ENCODE measurements at places on chromosomes 2 and 18. TPM values are rescaled to one million over a fixed set of nuclear protein-coding genes. Genes with fewer than 3 reads are reported as not detected.

DNA sequence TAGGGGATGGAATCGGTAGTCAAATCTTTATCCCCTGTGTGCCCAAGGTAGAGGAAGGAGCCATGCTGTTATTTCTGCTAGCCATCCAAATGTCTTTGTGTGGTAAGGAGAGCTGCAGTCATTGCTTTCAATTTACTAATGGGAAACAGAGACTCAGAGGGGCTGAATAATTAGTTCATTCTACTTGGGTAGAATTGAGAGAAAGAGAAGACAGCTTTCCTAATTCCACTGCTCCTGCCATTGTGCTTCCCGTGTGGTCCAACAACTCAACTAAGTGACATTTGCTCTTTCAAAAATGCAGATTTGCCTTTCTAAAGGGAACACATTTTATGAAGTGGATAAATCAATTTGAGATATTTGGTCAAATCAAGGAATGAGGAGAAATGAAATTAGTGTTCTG lies 136.1 kb downstream of the AQP4 start:
- DNase-seq: no peak

DNA sequence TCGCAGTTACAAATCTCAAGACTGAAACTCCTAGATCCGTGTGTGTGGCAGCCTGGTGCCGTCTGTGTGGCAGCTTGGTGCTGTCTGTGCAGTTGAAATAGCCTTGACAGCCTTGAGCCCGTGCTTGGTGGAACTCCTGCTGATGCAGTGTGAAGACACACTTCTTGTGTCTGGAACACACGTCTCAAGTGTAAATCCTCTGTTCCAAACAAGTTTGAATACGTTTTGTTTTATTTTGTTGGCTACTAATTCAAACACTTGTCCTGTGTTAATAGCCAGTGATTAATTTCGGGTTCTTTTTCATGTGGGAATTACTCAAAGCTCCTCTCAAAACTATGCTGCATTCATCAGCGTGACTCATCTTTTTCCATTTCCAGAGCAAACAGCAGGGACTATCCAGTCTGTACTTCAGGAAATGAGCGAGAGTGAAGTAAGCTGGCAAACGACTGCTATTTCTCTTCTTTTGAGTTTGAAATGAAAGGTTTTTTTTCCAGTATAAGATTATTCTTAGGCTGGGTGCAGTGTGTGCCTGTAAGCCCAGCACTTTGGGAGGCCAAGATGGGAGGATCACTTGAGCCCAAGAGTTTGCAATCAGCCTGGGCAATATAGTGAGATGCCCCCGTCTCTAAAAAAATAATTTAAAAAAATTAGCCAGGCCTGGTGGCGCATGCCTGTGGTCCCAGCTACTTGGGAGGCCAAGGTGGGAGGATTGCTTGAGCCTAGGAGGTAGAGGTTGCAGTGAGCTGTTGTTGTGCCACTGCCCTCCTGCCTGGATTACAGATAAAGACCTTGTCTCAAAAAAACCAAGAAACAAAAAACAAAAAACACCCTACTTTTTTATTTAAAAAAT lies 152.9 kb downstream of the SPP2 start:
- no peak for DNase-seq

DNA sequence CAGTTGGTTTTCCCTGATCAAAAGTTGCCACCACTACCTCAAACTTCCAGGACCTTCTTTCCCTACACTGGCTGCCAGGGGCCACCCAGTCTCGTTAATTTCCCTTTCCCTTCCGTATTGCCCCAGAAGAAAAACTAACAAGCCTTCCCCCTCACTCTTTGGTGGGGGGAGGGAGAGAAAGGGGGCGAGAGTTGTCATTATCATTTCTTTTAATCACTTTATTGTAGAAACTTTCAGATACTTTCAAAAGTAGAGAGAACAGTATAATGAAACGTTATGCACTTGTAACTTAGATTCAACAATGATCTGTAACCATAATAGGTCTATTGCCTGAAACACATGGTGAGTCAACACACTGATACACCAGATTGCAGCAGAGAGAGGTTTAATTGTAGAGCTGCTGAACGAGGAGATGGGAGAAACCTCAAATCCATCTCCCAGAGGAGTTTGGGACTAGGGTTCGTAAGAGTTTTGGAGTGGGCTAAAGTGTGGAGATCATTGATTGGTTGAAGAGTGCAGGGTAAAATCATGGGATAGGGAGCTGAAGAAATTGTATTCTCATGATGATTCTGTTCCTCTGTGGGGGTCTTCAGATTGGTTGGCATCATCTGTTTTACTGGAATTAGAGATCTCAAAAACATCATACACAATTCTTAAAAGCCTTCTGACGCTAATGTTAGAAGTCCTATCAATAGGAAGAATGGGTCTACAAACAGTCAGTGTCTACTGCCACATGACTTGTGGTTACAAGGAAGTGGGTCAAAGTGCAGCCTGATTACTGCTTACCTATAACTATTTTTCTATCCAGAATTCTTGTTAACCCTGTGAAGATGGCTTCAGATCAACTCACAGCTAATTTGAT lies 2.6 kb upstream of the RNF149 start:
- DNase-seq: peak; percentile 71

GRCh38 chr18:36761186-36761698 lies 67.6 kb downstream of the TPGS2 start:
- DNase-seq: no peak

ATOH8 gene
- 2.8 TPM for total RNA-seq

All from mucosa of descending colon (tissue), 3 donors.